ENCODE measurements at places on chromosomes 3 and 15. TPM values are rescaled to one million over a fixed set of nuclear protein-coding genes. Genes with fewer than 3 reads are reported as not detected.

Gene HRG
- not detected for total RNA-seq

Gene CPNE9
- 0.17 TPM for total RNA-seq

Gene CAND2
- 0.75 TPM for total RNA-seq

Gene DNAH12
- total RNA-seq: not detected

DNA sequence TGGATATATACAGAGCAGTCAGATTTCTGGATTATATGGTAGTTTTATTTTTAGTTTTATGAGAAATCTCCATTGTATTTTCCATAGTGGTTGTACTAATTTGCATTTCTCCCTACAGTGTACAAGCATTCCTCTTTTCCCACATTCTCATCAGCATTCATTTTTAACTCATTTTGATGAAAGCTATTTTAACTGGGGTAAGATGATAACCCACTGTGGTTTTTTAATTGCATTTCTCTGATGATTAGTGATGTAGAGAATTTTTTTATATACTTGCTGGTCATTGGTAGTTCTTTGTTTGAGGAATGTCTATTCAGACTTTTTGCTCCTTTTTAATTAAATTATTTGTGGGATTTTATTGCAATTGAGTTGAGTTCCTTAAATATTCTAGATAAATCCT lies 903.6 kb downstream of the DIPK2A start:
- DNase-seq: no peak

GRCh38 chr15:44035781-44036699 lies 159.0 kb downstream of the FRMD5 start:
- no peak for DNase-seq

- no peak for DNase-seq
These were observed 55.2 kb downstream of the SLC12A6 start for GRCh38 chr15:34282384-34282783.

GRCh38 chr15:87167055-87167454 lies 1087.4 kb downstream of the AGBL1 start:
- no peak for DNase-seq

DNA sequence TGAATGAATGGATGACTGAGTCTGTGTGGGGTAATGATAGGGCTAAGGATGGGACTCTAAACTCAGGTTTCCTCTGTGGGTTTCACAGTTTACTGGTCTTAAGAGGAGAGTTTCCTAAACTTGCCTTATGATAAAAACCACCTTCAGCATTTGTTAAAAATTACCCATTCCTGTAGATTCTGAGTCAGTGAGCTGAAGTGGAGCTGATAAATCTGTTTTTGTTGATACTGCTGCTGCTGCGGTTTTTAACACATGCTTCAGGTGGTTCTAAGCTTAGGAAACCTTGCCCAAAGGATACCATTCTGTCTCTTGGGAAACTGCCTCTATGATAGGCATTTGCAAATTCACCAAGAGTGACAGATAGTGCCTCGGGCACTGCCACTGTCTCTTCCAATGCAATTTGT lies 52.6 kb downstream of the MECOM start:
- DNase-seq: no peak

DNA sequence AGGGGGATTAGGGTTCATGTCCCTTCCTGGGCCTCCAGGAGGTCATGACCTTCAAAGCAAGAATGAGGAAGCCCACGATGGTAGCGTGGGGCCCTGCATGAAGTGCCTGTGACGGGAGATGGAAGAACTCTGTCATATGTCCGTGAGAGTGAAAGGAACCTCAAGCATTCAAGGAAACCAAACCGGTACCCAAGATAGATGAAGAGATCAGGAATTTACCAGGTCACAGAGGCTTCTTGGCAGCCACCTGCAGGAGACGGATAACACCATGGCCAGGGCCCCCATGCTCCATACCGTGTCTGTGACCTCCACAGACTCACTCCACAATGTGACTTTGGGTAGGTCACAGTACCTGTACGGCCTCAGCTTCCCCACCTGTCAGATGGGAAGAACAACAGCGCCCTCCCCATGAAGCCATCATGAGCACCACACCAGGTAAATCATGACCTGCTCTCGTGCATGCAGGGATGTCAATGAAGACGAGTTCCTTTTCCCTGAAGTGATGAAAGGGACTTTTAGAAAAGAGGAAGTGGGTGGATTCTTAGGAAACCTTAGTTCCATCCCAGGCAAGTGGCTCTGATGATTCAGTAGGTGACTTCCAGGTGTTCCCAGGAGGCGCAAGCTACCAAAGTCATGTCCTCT lies 23.3 kb upstream of the CYP11A1 start:
- no peak for DNase-seq

- no peak for DNase-seq
These were observed 7.9 kb upstream of the CPNE9 start for GRCh38 chr3:9695746-9696145.

- DNase-seq: no peak
These were observed 50.1 kb upstream of the MCF2L2 start for GRCh38 chr3:183478501-183478900.

DNA sequence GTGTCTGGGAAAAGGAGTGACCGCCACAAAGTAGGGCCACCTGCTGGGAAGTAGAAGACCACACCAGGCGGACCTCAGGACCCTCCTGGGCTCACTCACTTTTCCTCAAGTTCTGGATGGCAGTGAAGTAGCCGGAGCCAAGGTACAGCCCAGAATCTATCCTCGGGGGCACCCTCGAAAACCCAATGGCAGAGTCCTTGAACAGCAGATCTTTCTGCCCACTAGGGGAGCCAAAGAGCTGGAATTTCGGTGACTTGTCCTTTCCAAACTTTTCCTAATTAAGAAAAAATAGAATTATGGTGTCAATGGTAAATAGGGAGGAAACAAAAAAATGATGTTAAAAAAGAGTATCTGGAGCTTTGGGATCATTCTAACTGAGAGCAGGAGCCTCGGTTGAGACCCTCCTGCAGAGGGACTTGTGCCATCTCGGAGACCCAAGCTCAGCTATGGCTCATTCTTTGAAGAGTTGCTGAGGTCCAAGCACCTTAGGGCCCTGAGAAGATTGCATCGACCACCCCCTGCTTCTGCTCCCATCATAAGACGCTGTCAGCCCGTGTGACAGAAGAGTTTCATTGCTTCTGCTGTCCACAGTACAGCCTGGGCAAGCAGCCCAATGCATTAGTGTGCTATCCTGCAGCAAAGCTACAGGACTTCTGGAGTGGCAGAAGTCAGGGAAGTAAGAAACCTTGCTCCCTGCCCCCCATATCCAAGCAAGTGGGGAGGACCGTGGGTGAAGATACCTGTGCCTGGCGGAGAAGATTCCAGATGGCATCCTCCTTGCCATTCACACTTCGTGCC lies 14.8 kb downstream of the LTF start:
- DNase-seq: no peak

DNA sequence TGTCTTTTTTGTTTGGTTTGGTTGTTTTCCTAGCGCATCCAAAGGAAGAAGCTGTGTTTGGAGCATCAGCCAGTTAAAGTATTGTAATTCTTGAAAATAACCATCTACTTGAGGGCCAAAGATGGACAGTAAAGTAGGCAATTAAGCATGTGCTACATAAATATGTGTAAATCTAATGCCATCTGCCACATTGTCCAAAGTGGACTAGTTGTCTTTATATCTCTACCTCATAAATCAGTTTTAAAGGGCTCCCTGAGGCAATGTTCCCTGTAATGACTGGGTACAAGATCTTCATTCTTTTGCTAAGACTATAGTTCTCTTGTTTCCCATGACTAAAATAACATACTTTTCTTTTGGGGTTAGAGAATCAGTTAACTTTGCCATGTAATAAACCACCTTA lies 460.0 kb upstream of the RARB start:
- DNase-seq: no peak

GRCh38 chr3:192884777-192885773 lies 32.6 kb downstream of the MB21D2 start:
- DNase-seq: no peak

GRCh38 chr3:189404797-189405484 lies 226.2 kb upstream of the TP63 start:
- DNase-seq: no peak

- no peak for DNase-seq
These were observed 35.1 kb downstream of the UMPS start for GRCh38 chr3:124765197-124765840.

GRCh38 chr3:129699199-129699598 lies 92.7 kb upstream of the PLXND1 start:
- no peak for DNase-seq

- no peak for DNase-seq
These were observed 60.1 kb upstream of the ICE2 start for GRCh38 chr15:60539016-60539415.

DNA sequence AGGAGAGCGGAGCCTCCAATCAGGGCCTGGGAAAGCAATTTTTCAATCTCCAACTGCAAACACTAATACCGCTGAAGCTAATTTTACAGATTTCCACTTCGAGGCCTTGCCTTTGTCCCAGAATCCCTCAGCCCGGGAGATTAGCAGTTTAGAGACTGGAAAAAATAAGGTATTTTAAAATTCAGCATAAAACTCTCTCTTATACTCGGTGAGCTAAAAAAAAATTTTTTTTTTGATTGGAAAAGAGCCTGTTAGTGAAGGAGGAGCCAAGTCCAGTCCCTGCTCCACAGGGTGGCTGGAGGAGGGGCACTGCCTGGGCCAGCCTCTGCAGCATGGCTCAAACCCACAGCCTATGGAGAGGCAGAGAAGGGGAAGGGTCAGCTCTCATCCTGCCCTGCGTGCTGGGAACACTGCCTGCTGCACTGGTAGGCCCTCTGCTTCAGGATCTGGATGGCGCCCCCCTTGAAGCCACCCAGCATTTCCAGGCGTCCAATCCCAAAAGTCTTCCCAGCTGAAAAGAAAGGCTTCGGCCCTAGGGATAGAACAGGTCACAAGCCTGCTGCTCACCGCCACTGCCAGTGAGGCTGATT lies 48.9 kb downstream of the CACNA2D2 start:
- no peak for DNase-seq

DNA sequence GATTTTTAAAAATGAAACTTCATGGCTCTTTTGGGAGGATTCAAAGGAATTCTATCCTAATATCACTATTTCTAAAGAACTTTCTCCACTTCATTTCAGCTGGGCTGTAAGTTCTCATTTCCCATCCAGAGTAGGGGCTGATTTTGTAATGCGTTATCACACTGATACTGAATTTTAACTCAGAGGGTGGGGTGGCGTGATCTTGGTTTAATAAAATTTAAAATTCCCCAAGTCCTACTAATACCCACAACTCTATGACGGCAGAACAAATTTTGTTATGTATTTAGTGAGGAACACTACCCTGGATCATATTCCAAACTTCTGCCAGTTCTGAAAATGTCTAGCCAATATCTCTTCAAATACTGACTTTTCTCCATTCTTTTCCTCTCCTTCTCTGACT lies 92.7 kb downstream of the ASB7 start:
- no peak for DNase-seq

GRCh38 chr15:38740206-38740605 lies 175.6 kb upstream of the RASGRP1 start:
- no peak for DNase-seq

DNA sequence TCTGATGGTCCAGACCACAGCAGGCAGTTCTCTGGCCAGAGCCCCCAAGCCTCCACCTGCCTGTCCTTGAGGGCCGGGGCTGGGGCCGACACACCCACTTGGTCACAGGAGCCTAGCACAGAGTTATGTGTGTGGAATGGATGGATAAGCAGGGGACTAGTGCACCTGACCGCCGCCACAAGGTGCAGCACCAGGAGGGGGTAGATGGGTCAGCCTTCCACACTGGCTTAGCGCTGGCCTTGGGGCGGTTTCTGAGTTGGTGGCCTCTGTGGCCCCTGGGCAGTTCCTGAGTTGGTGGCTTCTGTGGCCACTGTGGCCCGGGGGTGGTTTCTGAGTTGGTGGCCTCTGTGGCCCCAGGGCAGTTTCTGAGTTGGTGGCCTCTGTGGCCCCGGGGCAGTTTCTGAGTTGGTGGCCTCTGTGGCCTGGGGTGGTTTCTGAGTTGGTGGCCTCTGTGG lies 75.8 kb downstream of the FBLN2 start:
- no peak for DNase-seq

DNA sequence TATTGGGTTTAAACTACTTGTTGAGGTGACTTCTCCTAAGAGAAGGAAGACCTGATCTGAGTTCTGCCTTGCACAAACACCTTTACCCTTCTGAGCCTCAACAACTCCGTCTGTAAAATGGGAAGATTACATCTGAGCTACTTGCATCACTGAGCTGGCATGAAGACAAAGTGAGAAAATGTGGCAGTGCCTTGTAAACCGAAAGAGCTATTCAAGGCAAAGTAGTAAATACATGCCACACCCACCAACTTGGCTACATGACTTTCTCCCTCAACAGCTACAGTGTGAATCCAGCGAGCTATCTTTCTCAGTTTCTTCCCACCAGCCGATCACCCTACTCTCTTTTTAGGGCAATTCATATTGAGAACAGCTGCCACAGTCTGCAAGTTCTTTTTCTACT lies 148.3 kb downstream of the FOXB1 start:
- DNase-seq: no peak

DNA sequence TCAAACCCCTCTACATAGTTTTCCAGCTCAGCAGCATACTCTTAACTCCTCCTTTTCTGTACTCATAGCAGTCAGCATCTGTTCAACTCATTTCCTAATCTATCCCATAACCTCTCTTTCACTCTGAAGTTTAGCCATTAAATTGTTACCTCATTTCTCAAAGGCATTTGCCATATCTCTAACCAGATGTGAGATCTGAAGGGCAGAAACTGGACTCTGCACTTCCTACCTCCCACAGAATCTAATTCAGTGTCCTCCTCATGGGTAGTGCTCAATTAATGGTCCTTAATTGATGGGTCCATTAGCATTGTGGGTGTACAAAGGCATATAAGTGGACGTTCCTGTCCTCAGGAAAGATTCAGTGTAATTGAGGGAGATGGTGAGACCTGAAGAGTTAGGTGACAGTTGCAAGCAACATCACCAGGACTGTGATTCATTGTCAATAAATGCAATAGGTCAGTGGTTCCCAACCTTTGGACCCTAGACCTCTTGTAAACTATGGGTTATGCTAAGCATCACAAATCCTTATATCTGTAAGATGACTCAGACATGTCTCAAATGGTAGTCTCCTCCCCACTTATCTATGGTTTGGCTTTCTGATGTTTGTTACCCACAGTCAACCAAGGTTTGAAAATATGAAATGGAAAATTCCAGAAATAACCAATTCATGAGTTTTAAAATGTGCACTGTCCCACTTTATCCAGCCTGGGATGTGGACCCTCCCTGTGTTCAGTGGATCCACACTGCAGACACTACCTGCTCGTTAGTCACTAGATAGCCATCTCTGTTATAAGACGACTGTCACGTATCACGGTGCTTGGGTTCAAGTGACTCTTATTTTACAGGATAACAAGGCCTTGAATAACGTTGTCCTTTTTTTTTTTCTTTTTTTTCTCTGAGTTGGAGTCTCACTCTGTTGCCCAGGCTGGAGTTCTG lies 25.0 kb upstream of the UACA start:
- DNase-seq: no peak

DNA sequence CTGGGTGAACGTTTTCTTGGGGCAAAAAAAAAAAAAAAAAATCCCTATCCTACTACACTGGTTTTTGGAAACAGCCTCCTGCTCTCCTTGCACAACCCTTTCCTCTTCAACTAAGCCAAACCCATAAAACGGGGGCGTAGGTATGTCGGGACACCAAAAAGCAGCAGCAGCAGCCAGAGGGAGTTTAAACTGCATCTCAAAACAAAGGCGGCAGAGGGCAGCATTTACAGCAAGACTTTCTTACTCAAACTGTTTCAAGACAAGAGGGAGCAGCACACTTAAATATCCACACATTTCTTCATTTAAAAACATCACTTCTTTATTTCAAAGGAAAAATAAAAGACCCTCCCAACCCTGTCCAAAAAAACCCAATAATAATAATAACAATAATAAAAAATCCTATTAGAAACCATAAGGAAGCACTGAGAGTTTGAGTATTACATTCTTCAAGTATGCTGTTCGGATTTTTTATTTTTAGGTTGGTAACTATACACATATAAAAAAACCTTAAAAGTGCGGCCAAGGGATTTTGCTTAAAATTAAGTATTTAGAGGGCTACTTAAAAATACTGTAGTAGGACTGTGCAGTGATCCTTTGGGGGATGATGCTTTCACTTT lies 43.9 kb upstream of the PLXND1 start:
- peak; percentile 86 for DNase-seq

Data from activated CD4-positive, alpha-beta T cell treated with anti-CD3 and anti-CD28 coated beads, Interleukin-2, amount 10 ng/mL, durations not matched to agents 24 days and 14 days (primary cell).